GM12878 (cell line): ENCODE measurements at places on chromosomes 12 and 14.

DNA sequence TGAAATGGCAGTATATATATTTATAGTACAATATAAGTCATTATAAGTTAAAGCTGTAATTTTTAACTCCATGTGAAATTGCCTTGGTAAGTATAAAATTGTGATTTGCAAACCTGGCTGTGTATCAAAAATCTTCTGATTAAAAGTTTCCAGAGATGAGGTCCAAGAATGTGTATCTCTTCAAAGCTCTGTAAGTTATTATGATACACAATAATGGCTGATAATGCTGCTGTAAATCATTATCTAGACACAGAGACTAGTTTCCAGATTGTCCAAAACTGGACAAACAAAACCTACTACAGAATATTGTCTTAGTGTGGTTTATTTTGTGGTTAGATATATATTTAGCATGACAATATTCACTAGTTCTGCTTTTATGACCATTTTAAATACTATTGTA, 514.8 kb downstream of the SLC6A15 start:
- DNase-seq, result no peak

GRCh38 chr14:51242545-51243490, 2.8 kb downstream of the TMX1 start:
- DNase-seq, result no peak

GRCh38 chr12:43795716-43796280, 10.3 kb downstream of the TWF1 start:
- no peak for DNase-seq

DNA sequence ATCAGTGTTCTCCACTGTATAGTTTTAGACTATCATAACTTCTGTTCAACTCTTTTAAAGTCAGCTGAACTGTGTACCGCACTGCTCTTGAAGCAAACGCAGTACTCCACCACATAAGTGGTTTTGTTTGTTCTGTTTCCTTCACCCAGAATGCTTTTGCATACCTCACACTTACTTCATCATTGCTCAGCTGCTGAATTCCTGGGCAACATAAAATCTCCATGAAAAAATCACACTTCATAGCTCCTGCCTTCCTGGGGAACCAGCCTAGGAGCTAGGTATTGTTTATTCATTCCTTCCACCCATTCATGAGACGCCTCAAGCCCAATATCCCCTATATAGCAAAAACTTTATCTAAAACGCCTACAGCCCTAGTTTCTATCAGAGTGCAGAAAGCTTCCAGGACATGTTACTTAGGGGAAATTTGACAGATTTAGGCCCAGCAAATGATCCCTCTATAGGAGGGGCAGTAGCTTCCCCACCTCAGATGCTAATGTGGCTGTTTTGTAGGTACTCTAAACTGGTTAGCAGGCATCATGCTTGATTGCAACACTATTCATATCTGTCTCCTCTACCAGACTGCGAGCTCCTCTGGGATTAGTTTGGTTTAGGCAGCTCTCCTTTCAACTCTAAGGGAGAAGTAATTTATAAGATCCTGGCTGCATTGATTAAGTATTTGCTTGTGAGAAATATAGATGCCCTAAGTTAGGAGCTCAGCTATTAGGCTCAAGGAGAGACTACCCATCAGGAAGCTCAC, 44.5 kb downstream of the LRRC9 start:
- DNase-seq, result no peak

DNA sequence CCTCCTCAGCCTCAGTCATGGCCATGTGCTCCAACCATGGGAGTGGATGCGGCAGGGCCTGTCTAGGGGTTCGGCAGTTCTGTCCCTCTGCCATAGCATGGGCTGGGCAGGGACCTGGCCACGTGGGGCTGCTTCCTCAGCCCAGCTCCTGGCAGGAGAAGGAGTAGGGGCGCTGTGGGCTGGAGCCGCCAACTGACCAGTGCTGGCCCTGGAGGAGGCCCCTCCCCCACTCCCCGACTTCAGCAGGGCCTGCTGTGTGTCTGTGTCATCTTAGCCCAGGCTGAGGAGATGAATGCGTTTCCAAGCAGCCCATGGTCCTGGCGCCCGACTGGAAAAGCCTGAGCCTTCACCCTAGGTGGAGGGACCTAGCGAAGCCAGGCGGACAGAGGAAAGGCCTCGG, 2.7 kb upstream of the PACS2 start:
- DNase-seq, result no peak

- no peak for DNase-seq
Observed at GRCh38 chr12:40738856-40739255, 46.6 kb downstream of the CNTN1 start.

DNA sequence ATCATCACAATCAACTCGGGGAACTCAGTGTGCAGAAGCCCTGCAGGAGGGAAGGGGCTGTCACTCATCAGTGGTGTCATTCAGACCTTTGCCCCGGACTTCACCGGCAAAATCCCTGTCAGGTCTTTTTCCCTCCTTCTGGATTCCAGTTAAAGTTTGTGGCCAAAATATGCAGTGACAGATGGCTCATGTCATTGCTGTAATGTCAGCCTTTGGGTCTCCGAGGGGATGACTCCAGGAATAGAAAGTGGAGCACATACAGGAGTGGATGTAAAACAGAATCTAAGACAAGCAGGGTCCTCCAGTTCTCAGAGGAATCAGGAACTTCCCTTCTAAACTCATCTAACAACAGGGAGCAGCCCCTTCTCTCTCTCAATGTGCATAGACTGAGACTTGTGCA, 130.3 kb upstream of the RASSF8 start:
- no peak for DNase-seq

DNA sequence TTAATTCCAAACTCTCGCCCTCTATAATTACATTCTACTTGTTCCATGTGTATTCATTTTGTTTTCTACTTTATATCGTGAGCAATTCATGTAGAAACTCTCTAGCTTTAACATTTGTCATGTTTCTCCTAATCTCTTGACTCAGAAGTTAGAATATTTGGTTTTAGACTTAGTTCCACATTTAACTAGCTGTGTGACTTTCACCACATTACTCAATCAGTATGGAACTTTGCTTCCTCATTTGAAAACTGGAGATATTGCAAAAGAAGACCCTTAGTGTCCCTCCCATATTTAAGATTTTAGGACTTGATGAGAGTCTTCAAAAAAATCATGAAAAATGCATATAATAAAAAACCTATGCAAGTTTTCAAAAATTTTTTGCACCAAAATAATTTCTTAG, 447.5 kb downstream of the GXYLT1 start:
- DNase-seq, result no peak

DNA sequence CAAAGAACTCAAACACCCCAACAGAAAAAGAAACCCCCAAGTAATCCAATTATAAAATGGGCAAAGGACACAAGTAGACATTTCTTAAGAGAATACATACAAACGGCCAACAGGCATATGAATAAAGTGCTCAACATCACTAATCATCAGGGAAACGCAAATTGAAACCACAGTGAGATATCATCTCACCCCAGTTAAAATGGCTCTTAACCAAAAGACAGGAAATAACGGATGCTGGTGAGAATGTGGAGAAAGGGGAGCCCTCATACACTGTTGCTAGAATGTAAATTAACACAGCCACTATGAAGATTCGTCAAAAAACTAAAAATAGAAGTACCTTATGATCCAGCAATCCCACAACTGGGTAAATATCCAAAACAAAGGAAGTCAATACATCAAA, 52.4 kb downstream of the CLMN start:
- DNase-seq, result no peak
